K562 (cell line): ENCODE measurements at places on chromosomes 1 and 21.
A peak's percentile ranks its signal among the peaks of the same experiment; 100 is the strongest.

- DNase-seq, result no peak
These were observed 50.2 kb downstream of the UBE4B start for GRCh38 chr1:10082785-10083479.

GRCh38 chr1:7554385-7555235 lies 216.5 kb upstream of the VAMP3 start:
- no peak for DNase-seq

DNA sequence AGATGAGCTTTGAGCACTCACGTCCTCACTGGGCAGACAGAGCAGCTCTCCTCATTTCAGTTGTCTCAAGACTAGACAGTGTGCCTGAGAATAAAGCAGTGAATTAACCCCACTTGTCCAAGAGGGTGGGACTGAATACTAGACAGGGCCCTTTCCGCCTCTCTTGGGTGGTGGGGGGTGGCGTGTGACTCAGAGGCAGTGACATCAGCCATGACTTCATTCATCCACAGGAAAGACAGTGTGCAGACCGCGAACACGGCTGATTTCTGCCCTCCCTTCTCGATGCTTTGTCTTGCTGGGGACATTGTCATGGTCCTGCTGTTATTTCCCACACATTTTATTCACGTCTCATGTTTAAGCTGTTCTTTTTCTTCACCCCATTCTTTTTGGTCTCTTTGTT lies 64.9 kb downstream of the FGGY start:
- peak; percentile 14 for DNase-seq

GRCh38 chr1:247465796-247466195 lies 7.9 kb upstream of the OR2B11 start:
- DNase-seq, result no peak

- peak; percentile 91 for DNase-seq
These were observed at the start of gene EVA1B for GRCh38 chr1:36323636-36324352. EVA1B (minus strand) TSS chr1:36323645; CDS start chr1:36323037, 608 bp downstream.

DNA sequence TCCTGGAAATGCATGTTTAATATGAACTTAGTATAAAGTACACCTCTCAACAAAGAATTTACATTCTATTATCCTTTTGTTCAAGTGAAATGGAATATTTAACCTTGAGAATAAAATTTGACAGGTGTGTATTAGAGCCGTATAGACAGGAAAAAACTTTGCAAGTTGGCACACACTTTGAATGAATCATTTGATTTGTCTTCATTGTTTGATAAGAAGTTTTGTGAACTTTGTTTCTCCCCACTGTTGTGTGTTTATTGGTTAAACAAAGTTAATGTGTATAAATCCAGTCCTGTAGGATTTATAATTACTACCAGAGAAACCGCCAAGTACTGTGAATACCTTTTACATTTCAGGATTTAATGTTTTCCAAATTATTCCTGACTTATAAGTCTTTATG lies 2.0 kb downstream of the SYDE2 start:
- DNase-seq, result no peak

DNA sequence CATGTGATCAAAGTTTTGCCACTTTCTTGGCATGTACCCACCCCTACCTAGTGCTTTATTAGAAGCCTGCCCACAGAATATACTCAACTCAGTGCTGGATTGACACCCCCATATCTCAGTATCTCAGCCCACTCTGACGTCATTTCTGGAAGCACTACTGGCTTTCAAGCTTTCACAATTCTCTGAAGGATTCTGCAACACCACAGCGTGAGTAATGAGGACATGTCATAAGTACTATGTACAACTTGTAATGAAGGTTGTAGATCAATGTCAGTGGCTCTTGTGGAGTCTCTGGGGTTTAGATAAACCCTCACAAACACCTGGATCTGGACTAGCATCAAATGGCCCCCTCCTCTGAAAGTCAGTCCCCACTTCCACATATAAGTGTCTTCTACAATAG lies 57.2 kb downstream of the TNFSF4 start:
- DNase-seq, result no peak

DNA sequence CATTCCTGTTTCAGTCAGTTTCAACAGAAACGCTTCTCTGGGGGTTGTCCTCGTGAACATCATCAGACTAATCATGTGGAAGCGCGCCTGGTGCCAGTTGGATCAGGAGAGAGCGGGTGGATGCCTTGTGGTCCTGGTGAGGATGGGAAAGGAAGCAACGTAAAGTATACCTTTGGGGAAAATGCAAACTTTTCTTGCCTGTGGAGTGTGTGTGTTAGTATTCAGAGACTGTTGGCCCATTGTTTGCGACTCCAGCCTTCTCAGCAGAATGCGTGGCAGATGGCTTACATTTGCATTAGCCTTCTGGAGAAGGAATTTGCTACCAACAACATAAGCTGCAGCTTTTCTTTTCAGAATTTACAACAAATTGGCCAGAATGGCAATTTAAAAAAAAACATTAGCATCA lies 173.9 kb downstream of the RWDD3 start:
- no peak for DNase-seq

GRCh38 chr1:183328371-183328770 lies 89.8 kb downstream of the NMNAT2 start:
- no peak for DNase-seq

- peak; percentile 92 for DNase-seq
These were observed 2.7 kb downstream of the FAM110D start for GRCh38 chr1:26161415-26162219.

- no peak for DNase-seq
These were observed 9.9 kb upstream of the ARF1 start for GRCh38 chr1:228072658-228073043.

DNA sequence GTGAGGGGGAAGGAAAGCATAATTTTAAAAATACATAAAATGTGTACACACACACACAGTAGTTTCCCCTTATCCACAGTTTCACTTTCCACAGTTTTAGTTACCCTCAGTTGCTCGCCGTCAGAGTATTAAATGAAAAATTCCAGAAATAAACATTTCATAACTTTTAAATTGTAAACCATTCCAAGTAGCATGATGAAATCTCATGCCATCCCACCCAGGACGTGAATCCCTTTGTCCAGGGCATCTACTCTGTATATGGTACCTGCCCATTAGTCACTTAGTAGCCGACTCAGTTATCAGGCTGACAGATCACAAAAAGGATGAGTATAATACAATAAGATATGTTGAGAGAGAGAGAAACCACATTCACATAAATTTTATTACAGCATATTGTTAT lies 36.2 kb downstream of the EPS15 start:
- DNase-seq, result no peak

GRCh38 chr1:224492632-224493031 lies 58.0 kb upstream of the WDR26 start:
- DNase-seq, result no peak

DNA sequence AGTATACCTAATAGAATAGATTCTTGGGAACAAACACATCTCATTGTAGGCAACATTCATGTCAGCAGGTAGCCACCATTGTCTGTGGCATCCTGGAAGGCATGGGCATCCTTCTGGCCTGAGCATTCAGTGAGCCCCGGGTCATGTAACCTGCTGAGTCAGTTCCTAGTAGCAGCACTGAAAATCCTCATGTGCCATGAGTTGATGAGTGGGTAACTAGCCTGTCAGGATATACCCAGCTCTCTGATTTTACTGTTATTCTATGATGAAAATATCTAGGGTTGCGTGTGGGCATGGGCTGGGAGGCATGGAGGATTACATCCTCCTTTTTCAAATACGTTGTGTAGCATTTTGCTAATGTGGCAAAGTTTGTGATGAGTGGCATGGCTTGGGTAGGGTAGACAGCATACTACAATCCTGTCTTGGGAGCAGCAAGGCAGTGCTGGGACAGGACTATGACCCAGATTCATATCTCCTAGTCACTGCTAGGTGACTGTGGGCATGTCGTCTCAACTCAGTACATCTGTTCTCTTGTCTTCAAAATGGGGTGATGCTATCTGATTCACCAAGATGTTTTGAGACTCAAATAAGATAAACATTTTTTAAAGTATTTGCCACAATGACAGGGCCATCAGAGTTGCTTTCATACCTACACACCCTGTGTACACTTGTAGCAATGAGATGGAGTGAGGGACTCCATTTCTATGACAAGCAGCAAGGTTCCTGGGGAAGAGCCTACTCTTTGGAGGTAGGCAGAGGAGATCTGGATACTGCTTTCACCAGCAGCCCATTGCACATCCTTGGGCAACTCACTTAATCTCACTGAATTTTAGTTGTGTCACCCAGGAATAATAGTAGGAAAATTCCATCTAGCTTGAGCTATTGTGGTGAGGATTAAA lies 62.5 kb downstream of the CD58 start:
- no peak for DNase-seq

DNA sequence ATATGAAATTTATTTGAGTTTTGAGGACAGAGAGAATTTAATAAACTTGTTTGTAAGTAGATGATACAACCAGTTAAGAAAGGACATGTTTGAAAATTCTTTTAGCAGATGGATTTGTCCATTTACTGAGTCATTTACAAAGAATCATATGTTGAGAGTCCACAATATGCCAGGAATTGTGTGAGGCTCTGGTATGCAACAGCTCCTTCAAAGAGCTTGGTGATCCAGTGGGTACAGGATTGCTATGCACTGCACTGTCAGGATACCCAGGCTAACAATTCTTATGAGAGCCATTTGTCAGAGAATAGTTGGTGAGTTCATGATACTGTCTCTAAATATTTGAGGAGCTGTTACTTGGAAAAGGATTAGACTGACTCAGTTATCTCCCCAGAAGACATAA lies 11.0 kb downstream of the DNM3 start:
- no peak for DNase-seq

GRCh38 chr1:25485536-25486411 lies 55.1 kb downstream of the MACO1 start:
- no peak for DNase-seq

DNA sequence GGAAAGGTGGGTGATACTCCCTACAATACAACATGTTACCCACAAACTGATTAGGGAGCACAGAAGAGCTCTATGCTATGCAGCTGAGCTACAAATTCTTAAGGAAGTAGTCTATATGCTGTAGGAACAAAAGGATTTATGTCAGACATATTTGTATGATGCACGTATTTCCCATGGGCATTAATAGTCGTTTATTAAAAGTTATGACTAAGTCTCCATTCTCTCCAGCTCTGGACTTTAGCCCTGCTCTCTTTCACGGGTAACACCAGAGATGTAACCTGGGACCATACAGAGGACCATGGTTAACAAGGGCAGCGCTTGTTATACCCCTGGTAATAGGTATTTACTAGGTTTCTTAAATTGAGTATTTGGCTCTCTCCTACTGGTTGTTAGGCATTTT lies 168.2 kb upstream of the C1orf105 start:
- DNase-seq, result no peak

DNA sequence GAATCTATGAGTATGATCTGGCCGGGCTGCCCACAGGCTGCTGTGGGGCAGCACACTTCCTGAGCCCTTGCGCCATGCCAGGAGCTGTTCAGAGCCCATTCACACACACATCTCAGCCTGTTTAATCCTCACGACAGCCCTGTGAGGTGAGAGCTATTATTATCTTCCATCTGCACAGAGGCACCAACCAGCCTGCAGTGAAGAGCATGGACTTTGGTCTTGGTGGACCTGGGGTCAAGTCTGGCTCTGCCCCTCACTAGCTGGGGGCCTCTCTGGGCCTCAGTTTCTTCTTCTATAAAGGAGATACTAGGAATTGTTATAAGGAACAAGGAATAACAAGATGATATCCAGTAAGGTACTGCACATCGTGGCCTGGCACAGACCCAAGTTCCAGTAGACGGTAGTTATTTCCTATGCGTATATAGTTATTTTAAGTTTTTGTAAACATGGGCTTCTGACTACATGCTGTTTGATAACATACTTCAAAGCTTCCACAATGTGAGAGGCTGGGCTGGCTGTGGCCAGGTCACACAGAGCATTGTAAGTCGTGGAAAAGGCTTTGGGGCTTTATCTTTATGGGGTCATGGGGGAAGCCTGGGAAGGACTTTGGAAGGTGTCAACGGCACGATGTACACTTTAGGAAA lies 3.4 kb upstream of the PADI2 start:
- no peak for DNase-seq

DNA sequence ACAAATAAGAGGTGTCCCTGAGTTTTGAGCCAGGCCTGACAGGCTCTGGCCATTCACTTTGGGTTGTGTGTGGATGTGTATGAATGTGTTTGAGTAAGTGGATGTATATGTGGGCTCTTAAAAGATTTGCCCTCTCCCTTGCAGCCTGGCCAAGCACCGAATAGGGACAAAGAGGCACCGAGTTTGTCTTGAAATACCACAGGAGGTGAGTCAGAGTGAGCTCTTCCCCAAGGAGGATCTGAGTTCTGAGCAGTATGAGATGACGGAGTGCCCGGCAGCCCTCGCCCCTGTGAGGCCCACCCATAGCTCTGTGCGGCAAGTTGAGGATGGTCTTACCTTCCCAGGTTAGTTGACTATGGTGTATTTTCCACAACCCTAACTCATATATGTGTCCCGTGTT lies 19.0 kb downstream of the KDM4A start:
- no peak for DNase-seq

GRCh38 chr1:202034683-202035462 lies 24.5 kb downstream of the ELF3 start:
- peak; percentile 68 for DNase-seq

DNA sequence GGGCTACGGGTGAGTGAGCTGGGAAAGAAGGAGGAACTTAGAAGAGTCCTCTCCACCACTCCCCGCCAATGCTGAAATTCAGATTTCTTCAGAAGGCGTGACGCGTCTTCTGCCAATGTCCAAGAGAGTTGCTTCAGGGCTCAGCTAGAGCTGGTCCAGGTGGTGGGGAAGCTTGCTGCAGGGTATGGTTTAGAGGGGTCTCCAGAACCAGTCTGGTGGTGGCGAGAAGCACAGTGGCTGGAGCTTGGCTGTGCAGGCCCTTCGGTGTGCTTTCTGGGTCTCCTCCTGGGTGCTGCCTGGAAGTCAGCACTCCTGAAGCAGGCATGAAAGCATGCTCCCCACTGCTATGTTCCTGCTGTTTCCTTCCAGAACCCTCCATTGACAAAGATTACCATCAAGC lies 387.2 kb downstream of the PTPRU start:
- no peak for DNase-seq

GRCh38 chr1:53107570-53108322 lies 34.7 kb downstream of the SLC1A7 start:
- DNase-seq, result no peak

GRCh38 chr1:65792669-65793358 lies at the start of gene PDE4B:
PDE4B (plus strand) TSS chr1:65792895.
- no peak for DNase-seq

DNA sequence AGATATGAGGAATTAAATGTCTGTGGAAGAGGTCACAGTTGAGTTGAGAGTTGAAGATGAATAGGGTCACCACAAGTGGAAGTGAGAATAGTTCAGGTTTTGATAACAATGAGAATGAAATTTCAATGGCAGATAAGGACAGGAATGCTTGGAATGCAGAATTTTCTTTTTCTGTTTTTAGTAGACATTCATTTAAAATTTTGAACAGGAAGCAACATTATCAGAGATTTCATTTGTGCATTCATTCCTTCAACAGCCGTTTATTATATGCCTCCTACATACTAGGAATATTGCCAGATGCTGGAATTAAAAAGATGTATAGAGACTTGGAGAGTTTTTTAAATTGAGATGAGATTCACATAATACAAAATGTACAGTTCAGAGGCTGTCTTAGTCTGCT lies 126.8 kb downstream of the ITSN1 start:
- DNase-seq, result no peak
